ENCODE measurements at places on chromosomes 7 and 10. TPM values are rescaled to one million over a fixed set of nuclear protein-coding genes. Genes with fewer than 3 reads are reported as not detected.
A peak's percentile ranks its signal among the peaks of the same experiment; 100 is the strongest.

DNA sequence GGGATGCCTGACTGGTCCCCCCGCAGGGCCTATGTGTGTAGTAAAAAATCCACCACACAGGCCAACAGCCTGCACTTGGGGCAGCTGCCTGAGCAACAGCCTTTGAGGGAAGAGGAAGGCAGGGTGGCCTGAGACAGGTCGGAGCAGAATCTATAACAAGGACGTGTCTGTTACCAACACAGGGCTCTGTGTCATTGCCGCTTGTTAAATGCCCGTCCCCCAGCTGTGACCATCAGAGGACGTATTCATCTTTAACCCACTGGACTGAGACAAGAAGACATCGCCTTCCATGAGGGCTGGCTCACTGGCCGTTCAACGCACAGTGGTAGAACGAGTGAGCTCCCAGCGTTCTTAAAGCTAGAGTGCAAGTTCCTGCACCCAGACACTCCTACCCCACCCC is 7.8 kb downstream of the PDIA4 start:
- no peak overlapping the region for H3K4me3 ChIP-seq

DNA sequence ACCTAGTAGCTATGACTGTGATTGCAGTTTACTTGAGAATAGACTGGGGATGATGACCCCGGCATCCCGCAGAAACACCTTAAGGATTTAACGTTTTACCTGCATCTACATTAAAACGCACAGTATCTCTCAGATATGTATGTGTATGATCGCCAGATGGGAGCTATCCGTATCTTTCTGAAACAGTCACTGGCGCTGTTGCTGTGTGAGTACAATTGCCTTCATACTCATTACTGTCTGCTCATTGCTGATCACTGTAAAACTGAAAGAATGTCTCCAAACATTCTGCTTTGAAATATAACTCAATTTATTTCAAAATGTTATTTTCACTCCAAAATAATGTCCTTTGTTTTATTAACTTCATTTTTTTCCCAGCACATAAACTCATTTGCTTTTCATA is 388.9 kb upstream of the AKR1E2 start:
- H3K4me1 ChIP-seq = peaks cover 31% of the 10 kb centered on the region
- no peaks in the 10 kb centered on the region for H3K27me3 ChIP-seq
- H3K36me3 ChIP-seq = no peaks in the 10 kb centered on the region

DNA sequence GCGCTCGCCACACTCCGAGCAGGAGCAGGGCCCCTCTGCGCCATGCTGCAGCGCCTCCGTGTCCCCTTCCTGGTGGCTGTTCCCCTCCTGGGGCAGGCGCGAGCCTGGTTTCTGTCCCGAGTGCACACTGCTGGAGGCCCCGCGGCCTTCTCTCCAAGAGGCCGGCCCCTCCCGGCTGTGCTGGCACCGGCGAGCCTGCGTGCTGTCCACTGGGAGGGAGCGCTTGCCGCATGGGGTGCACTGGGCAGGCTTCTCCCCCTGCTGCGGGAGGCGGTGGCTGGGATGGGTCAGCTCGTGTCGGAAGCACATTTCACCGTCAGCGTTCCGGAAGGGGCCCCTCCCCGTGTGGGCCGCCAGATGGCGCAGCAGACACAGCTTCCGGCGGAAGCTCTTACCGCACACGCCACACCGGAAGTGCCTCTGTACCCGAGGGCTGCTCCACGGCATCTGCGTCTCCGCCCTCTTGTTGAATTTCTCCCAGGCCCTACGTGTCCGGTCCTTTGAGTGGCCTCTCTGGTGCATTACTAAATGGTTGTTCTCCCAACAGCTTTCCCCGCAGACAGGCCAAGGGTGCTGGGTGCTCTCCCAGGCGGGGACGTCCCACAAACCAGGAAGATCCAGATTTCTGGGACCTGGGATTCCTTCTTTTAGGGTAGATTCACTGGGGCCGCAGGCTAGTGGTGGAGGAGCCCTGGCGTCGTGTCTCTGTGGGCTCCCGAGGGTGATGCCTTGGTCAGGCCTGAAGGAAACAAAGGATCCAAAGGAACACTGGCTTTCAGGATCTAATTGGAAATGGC is 18.7 kb downstream of the ZNF786 start:
- no peak for DNase-seq
- H3K36me3 ChIP-seq = peaks cover 23% of the 10 kb centered on the region

Gene ODAD2
- 0.25 TPM for total RNA-seq

DNA sequence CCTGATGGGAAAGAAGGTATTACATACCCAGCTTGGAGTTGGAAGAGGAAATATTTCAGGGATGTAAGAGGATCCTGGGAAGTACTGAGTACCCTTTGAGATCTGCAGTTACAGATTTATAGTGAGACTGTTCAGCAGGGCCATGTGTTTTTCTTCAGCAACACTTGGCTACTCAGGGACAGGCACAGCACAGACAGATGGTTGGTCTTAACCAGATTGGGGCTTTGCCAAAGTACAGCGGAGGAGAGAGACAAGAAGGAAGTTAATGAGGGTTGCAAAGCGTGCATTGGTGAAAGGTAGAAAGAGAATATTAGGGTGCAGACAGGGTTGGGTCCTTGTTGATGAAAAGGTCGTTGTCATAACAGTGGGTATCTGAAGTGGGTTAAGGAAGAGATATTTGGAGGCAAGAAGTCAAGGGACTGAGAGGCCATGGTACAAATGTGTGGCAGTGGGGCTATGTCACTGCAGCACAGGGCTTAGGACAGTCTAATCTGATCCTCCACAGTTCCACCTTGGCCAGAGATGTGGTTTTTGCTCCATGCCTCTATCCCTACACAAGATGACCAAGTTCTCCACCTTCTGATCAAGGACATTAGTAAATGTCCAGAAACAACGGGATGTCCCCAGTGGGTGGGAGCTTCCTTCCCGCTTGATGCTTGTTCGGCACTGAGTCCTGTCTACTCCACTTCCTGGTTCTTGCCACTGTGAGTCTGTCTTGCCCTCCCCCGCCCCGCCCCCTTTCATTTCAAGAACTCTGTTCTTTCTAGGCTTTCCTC is 18.9 kb upstream of the DNAJC1 start:
- peaks cover 4% of the 10 kb centered on the region for H3K36me3 ChIP-seq
- H3K4me1 ChIP-seq = peaks cover 13% of the 10 kb centered on the region
- no peaks in the 10 kb centered on the region for H3K27me3 ChIP-seq
- no peak overlapping the region for H3K4me3 ChIP-seq

DNA sequence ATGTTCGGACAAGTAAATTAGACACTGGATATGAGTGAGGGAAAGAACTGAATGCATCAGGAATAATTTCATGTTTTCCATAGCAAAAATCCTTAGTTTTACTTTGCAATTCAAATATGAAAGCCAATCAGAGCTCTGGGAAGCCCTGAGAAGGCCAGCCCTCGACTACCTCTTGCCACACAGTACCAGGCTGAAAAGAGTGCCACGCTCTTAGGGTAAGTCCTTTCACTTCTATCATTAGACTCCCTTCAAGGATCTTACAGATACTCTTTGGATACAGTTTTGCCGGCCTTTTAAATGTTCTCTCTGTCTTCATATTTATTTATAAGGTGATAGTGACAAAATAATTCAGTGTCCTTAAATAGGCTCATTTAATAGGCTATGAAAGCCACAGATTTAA is 1.9 kb downstream of the COBL start:
- peak overlapping the region; percentile 39 for H3K4me3 ChIP-seq
- H3K27ac ChIP-seq = no peak overlapping the region
- H3K27me3 ChIP-seq = peaks cover 65% of the 10 kb centered on the region
- peaks cover 6% of the 10 kb centered on the region for H3K4me1 ChIP-seq
- H3K36me3 ChIP-seq = no peaks in the 10 kb centered on the region

- no peak overlapping the region for H3K27ac ChIP-seq
- H3K36me3 ChIP-seq = no peaks in the 10 kb centered on the region
- no peak for DNase-seq
- H3K4me3 ChIP-seq = no peak overlapping the region
Measured at GRCh38 chr7:3112479-3113134, 68.9 kb upstream of the CARD11 start.

Gene HOXA6
- total RNA-seq = 43.7 TPM

Gene HOXA1
- 13.7 TPM for total RNA-seq

Measured in mesothelial cell of epicardium (in vitro differentiated cells).